Stimulated activated CD8-positive, alpha-beta memory T cell treated with anti-CD3 and anti-CD28 coated beads, Interleukin-7, amount 100 ng/mL, for 48 hours (primary cell): ENCODE measurements at places on chromosomes 6 and 20.

GRCh38 chr6:28927846-28928245 lies 4.1 kb upstream of the TRIM27 start:
- no peak for DNase-seq

- DNase-seq = no peak
Observed at GRCh38 chr20:48401359-48401758, 426.4 kb downstream of the PREX1 start.

- DNase-seq = no peak
Observed at GRCh38 chr20:50784464-50784863, 10.4 kb upstream of the BCAS4 start.

- no peak for DNase-seq
Observed at GRCh38 chr6:97963193-97963592, 680.2 kb upstream of the MMS22L start.

GRCh38 chr6:155093430-155093829 lies 98.3 kb downstream of the TIAM2 start:
- no peak for DNase-seq

DNA sequence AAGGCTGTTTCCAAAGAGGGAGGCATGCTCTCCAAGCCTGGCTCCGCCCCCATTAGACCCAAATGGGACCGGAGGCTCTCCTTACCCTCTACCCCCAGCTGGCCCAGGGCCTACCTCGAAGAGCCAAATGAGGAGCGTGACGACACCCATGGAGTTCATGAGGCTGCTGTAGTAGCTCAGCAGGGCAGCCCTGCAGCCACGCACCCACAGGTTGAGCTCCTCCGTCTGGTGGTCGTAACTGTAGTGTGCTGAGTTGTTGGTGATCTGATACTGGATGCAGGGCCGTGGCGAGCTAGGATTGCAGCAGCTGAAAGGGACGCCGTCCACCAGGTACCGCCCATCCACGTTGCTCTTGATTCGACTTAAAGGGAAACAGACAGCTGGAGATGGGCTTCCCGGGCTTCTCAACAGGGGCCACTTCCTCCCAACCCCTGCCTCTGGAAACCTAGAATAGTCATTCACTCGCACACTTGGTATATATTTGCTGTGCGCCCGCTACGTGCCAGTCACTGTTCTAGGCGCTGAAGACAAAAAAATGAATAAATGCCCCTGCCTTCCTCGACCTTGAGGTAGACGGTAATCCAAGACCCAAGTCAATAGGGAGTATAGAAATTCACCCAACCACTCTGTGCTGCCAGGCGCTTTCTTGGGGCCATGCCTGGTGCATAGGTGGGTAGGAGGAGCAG lies 18.0 kb downstream of the PRPH2 start:
- DNase-seq = no peak

- no peak for DNase-seq
Observed at GRCh38 chr20:63129991-63130657, 85.8 kb downstream of the YTHDF1 start.

DNA sequence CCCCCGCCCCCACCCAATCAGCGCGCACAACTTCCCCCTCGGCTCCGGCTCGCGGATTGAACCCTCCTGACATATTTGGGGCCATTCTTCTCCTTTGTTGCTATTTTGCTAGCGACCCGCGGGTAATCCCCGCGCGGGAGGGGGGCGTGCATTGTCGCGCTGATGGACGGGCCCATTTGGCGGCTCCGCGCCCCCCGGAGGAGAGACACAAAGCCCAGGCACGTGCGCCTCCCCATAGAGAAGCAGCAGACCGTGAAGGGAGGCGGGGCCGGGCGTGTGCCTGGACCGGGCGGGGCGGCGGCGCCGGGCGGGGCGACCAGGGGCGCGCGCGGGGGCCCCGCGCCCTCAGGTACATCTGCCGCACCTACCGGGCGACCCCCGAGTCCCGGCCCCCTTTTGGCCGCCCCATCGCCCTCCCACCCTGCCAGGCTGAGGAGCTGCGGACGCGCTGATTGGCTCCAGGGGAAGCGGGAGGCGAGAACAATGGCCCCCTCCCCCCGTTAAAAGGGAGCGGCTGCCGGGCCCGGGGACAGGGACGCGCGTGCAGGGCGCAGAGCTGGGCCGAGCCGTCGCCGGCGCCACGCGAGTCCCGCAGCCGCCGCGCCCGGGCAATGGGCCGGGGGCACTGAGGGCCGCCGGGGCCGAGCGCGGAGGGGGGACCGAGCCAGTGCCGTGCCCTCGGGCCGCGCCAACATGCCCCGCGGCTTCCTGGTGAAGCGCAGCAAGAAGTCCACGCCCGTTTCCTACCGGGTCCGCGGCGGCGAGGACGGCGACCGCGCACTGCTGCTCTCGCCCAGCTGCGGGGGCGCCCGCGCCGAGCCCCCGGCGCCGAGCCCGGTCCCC lies at the start of gene INSM1:
Gene INSM1 (plus strand): TSS at position 530 of the 843 bp plus-strand sequence. CDS start 164 bp downstream, at position 694.
- DNase-seq = no peak

DNA sequence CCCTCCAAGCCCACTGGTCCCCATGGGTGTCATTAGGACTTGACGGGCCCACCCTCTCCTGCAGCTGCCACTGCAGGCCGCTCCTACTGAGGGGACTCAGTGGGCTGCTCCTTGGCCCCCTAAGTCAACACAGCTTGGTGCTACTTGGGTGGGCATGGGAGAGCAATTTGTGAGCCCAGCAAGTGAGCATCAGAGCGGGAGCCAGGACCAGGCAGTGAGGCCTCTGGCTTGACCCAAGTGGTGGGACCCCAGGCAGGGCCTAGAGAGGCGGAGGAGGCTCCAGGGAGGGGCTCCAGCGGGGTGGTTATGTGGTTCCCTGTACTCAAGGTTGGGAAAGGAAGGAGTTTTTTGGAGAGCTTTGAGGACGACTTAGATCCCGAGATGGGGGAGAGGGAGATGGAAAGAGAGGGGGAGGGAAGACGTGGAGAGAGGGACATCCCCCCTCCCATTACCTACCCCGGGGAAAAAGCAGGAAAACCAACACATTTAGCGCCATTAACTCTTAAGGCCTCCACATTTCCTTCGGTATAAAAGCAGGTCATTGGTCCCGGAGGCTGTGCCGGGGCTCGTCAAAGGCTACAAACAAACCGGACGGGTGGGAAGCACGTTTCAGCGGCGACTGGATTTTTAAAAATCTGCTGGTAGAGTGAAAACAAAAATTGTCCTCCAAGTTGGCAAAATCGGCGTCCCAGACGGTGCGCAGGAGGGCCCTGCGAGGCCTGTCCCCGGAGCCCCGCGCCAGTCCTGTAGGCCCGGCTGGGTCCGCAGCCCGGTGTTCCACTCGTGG lies 8.8 kb downstream of the FOXC1 start:
- DNase-seq = no peak

DNA sequence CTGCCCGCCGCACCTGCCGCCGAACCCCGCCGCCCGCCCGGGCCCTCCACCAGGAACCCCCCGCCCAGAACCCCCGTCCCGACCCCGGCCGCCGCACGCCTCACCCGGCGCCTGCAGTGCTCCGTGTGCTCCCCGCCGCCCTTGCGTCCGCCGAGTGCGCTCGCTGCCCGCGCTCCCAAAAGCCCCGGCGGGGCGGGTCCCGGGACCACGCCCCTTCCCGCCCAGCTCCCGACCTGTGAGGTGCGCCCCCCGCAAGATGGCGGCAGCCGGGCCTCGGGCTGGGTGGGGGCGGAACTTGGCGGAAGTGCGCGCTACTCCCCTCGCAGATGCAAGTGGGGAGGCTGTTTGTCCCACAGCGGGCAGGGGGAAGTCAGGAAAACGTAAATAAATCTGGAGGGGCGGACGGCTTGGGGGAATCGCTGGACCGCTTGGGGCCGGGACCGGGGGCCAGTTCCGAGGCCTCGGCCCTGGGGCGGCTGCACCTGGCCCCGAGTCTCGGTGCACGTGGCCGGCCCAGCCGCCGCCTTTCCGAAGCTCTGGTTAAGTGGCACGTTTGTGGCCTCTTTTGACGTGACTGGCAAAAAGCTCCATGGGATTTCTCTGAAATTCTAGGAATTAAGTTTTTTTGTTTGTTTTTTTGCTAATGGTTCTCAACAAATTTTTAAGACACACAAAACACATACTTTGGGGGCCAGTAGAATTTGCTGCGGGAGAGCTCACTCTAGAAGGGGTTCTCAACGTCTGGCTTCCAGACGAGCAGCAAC lies at the start of gene EZR:
Gene EZR (minus strand): TSS at position 156 of the 764 bp plus-strand sequence. CDS start 1,275 bp downstream, outside the sequence.
- peak; percentile 74 for DNase-seq

DNA sequence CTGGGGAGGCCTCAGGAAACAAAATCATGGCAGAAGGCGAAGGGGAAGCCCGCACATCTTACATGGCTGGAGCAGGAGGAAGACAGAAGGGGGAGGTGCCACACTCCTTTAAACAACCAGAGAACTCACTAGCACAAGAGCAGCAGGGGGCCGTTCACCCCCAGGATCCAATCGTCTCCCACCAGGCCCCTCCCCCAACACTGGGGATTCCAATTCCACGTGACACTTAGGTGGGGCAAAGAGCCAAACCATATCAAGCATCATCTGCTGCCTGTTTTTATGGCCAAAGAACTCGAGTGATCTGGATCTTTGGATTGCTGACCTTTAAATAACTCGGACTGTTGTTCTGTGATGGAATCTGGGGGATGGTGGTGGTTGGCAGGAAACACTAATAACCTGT lies 28.0 kb downstream of the PNLDC1 start:
- no peak for DNase-seq

DNA sequence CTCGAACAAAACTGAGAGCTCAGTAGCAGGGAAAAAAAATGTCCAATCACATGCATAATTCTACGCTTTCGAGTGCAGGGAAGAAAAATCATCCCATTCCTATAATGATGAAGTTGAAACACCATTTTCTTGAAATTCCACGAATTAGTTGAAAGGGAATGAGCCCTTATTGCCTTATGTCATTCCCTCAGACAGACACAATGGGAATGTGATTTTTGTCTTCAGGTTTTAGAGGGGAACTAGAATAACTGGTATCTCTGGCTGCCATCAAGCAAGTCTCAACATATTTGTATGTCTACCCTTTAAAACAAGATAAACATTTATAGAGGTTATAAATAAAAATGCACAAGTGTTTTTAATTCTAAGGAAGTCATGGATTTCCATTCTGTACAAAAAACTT lies 87.9 kb downstream of the KIF13A start:
- DNase-seq = no peak

- no peak for DNase-seq
Observed at GRCh38 chr6:47379328-47379727, 69.6 kb upstream of the TNFRSF21 start.

DNA sequence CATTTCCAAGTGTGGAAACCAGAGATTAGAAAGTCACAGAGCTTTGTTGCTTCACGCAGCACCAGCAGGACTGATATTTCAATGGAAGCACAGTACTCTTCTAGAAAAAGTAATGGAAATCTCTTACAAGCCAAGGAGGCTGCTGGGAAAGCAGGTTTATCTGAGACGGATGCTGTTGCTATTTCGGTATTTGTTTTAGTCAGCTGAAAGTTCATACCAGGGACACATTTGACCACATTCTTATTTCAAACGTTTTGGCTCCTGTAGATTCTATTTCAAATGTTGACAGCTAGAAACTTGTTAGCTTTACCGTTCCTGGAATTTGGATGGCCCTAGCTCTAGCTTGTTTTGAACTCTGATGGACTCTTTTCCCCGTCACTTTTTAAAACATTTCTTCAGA lies 3.7 kb upstream of the TMEM242 start:
- no peak for DNase-seq

DNA sequence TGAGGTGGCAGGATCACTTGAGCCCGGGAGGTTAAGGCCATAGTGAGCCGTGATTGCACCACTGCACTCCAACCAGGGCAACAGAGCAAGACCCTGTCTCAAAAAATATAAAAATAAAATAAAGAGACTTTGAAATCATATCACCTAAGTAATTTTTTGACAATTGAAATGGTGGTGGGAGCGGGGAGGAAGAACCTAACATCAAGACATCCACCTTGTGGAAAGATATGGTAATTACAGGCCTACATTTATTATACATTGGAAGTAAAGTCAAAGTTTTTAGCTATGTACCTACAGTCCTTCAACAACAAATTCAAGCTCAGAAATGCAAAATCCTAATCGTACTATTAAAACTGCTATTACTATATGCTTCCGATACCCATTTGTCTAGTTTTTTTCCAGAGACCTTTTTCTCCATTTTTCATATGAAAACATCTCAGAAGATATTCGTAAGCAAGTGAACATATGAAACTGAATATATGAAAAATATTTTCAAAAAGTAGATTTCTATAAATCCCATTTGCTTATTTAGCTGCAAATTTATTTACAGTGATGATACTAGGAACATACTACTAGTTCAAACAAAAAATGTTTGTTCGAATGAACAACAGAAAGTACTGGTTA lies 83.3 kb downstream of the SYCP2 start:
- DNase-seq = no peak

DNA sequence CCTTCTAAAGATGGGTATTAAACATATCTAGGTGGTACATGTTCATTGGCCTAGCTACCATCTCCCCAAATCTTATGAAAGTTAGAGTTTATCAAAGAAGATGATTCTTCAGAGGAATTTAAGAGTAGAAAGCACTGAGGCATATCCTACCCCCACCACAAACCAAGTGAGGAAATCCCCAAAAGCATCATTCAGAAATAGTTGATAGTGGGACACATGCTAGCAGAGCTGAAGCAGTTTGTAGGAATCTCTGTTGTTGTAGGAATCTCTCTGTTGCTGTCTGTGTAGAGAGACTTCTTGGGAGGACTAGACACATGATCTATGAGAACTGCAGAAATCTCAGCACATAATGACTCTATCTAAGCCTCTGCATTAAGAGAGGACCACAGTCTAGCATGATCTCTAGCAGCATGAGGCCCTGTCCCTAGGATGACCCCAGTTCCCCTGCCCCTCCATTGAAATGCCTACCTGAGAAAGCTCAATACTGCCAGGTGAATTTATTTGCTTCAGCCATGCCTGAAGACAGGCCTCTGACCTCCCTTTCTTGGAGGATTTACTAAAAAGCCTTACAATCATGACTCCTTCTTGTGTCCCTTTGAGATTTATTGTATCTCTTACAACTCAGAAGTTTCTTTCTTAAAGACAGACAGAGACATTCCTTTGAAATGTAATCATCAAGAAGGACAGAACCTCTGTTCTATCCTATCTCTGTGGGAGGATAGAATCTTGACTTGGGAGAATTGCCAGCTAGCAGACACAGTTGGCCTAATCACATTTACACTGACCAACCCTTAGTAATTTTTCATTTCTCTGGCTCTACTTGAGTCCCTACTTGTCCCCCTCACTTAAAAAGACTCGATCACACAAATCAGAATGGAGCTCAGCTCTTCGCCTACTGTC lies 582.4 kb downstream of the PHF3 start:
- DNase-seq = no peak

GRCh38 chr6:34182751-34183531 lies 37.1 kb upstream of the GRM4 start:
- DNase-seq = peak; percentile 75

GRCh38 chr6:56143796-56144195 lies 103.6 kb downstream of the COL21A1 start:
- DNase-seq = no peak

DNA sequence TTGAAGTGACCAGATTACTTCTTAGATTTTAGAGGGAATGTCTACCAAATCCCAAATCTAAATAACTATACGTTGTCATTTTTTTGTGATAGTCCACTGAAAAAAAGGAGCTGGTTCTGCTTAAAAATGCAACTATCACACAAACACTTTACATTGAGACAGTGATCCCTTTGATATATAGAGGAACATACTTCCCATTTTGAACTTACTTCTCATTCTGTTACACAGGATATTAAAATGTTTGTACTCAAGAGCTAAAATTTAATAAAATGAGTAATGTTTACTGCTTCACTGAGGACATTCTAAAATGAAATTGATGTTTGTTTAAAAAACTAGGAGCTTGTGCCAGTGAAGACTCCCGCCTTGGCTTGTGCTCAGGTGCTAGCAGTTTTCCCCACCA lies 174.1 kb downstream of the CARMIL1 start:
- no peak for DNase-seq

GRCh38 chr20:44117296-44118184 lies 69.4 kb downstream of the JPH2 start:
- no peak for DNase-seq

- no peak for DNase-seq
Observed at GRCh38 chr20:48294196-48294595, 508.9 kb upstream of the SULF2 start.
